ENCODE measurements at places on chromosomes 2 and 18.

DNA sequence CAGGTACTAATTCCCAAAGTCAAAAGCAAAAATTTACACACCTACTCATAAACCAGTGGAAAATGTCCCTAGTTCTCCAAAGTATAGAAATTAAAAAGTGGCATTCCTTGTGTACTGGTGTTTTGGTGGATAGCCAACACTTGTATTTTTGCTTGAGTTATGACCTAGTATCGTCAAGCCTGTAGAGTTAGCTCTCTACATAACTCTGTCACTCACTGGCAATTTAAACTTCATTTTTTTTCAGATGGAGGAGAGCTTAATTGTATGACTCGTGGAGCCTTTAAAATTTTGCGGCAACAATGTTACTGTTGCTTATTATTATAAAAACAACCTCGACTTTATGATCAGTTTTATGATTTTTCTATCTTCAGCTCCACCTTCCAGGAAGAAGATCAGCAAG, 58.7 kb downstream of the ITGB6 start:
- no peak for DNase-seq

GRCh38 chr2:172147944-172148650, 45.4 kb upstream of the DLX2 start:
- DNase-seq: no peak

- no peak for DNase-seq
Observed at GRCh38 chr2:131641414-131642206, 113.9 kb downstream of the CCDC74A start.

GRCh38 chr2:31219131-31219969, 2.0 kb upstream of the CAPN14 start:
- no peak for DNase-seq

DNA sequence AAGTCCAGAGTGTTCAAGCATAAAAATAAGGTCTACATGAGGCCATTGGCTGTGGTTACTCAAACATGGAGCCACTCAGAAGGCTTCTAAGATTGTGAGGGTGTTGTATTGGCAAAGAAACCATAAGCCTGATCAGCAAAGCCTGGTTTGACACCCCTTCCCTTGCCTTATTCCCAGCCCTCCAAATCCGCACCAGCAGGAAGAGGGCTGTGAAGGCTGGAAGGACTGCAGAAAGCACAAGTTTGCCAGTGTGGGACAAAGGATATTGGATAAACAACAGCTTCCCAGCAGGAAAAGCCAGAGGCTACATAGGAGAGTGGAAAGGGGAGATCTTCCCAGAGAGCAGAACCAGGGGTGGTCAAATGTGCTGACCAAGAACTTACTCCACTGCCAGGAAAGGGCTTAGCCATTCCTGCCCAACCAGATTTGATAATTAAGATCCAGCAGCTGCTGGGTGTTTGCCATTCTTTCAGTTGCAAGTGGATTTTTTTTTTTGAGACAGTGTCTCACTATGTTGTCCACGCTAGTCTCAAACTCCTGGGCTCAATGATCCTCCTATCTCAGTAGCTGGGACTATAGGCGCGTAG, 1.5 kb upstream of the PRKAG3 start:
- DNase-seq: no peak

- DNase-seq: no peak
Observed at GRCh38 chr2:135183822-135184221, 131.7 kb downstream of the RAB3GAP1 start.

GRCh38 chr2:105176429-105176828, 65.1 kb upstream of the GPR45 start:
- DNase-seq: no peak

GRCh38 chr2:166331468-166331867, 44.3 kb downstream of the SCN9A start:
- no peak for DNase-seq

DNA sequence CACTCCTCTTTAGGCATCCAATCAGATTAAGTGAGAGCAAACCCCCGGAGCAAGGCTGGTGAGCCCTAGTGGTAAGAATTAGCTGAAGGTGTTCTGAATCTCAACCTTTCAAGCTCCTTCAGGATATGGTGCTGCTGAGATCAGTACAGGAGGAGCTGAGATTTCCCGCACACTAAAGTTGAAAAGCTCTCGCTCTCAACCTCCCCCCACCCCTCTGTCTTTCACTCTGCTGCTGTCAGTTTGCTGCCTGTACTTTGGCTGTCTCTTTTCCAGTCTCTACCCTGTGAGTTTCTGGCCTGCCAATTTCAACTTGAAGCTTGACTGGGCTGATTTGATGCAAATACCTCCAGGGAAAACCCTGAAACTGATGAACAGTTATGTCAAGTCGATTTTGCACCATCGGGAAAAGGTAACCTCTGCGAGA, 15.7 kb downstream of the ZEB2 start:
- DNase-seq: no peak

DNA sequence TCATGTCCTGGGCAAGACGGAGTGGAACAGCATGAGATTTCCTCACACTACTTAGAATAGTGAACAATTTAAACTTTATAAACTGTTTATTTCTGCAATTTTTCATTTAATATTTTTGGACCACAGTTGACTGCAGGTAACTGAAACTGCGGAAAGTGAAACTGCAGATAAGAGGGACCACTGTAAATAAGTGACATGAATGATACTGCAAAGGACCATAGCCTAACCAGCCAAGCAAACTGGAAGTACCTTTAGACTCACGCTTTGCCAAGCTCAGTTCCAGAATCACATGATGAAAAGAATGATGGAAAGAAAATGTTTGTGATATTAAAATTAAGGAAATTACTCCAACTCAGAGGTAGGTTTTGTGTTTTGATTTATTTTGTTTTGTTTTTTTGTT, 94.6 kb upstream of the ITGA4 start:
- DNase-seq: no peak

DNA sequence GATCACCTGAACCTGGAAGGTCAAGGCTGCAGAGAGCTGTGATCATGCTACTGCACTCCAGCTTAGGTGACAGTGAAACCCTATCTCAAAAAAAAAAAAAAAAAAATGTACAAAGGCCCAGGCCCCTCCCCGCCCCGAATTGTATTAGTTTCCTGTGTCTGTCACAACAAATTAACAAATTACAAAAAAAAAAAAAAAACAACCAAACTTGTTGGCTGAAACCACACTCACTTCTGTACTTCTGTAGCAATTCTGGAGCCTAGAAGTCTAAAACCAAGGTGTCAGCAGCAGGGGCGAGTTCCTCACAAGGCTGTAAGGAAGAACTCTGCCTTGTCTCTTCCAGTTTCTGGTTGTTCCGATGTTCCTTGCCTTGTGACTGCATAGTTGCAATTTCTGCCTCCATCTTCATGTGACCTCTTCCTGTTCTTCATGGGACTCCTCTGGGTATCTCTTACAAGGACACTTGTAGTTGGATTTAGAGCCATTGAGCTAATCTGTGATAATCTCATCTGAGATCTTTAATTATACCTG, 100.8 kb upstream of the ZSWIM2 start:
- DNase-seq: no peak

GRCh38 chr2:131042148-131042775, 51.0 kb downstream of the FAM168B start:
- no peak for DNase-seq

DNA sequence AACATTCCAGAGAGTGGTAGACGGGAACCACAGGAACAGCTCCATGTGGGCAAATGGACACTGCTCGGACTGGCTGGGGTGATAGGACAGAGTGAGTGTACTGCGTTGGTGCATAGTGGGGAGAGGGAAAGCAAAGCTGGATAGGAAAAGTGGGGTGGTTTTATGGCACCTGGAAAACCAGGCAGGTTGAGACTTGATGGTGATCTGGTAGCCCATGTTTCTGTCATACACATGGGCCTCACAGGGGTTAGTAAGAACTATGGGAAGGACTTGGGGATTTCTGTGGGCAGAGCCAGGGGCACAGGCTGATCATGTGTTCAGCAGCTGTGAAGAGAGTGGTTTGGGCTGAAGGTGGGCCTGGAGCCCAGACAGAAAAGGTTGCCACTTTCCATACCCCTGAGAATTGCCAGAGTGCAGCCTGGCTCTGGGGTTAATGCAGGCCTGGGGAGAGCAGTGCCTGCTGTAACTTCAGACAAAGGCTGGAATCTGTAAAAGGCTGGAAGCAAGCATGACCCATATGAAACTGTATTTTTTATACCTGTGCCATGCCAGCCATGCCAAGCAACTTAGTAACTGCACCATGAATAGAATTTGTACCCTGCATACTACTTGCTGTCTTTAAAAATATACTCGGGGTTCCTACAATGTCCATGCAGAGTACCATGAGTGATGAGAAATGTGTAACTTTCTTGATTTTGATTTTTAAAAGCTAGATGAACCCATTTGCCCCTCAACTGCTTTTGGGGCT, 41.9 kb downstream of the RPIA start:
- DNase-seq: no peak

- no peak for DNase-seq
Observed at GRCh38 chr2:209460151-209460761, 36.4 kb downstream of the MAP2 start.

DNA sequence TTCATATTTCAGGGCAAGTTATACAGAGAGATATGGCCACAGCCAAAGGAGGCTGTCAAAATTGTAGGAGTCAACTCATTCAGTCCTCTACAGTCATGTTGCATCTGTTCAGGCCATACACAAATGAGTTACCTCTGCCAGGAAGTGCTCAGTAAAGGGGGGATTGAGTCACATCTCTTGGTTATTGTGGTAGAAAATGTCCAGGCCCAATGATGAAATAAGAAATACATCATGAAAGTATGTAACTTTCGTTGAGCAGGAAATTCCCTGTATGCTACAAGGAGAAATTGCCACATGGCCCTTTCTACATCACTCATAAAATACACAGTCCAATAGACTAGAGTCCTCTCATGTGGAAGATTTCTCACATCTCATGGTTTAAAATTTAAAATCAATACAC, 103.9 kb upstream of the COL3A1 start:
- DNase-seq: no peak

DNA sequence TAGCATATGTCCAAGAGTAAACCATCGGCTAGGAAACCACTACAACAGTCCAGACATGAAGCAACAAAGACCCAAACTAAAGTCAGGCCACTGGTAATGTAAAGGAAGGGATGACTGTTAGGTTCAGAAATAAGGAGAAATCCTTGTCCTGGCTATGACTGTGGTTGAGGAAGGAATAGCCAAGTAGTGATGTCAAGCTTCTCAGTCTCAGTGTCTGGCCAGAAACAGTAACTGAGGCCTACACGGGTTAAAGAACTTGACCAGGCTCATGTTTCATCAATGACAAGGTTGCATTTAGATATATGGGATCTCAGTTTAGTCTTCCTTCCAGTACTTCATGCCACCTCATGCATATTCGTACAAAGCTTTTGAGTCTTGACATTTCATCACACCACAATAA, 162.0 kb downstream of the ETAA1 start:
- DNase-seq: no peak

GRCh38 chr2:225233234-225233633, 166.3 kb upstream of the NYAP2 start:
- no peak for DNase-seq

DNA sequence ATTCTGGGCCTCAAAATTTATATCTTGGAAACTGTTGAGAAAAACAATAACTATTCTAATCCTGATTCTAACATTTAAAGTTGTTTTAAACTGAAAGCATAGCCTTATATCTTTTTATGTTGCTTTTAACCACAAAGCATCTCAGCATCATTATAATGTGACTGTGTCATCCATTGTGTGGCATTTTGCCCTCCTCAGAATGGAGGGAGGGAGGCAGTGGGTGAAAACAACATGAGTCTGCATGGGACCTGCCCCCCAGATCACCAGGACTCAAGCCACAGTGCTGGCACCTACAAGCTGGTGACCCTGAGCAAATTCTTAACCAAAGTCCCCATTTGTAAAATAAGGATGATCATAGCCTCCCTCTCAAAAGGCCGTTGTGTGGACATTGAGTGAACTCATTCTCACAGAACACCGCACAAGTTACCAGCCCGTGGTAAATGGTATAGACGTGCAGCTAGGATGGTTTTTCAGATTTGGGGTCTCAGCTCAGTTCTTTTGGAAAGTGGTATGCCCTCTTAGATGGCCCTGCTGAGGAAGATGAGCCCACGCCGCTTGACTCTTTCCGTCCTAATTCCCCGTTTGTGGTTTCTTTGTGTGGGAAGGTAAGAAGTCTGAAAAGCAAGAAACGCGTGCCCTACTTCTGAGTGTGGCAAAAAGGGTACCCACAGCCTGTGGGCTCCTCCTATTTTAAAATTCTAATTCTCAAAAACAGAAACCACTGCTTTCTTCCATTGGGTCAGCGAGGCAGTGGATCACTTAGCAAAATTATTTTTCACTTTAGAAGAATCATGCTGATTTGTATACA, 305.0 kb upstream of the ID2 start:
- no peak for DNase-seq

- no peak for DNase-seq
Observed at GRCh38 chr18:51522821-51523220, 325.3 kb upstream of the MEX3C start.

DNA sequence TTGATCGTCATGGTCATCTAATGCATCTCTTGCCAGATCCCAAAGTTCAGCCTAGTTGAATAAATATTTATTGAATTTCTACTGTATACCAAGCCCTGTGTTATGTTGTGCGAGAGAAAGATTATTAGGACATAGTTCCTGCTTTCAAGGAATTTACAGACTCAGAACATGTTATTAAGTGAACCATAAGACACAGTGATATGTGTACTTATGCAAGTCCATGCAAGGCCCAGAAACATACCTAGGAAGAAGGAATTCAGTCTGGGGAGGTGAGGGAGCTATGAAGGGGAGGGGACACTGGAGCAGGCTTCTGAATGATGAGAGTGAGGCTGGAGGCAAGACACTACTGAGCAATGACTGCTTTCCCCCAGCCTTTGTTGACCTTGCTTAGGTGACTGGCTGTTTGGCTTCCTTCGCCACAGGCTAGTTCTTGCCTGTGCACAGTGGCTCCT, 81.4 kb downstream of the ACAA2 start:
- no peak for DNase-seq

DNA sequence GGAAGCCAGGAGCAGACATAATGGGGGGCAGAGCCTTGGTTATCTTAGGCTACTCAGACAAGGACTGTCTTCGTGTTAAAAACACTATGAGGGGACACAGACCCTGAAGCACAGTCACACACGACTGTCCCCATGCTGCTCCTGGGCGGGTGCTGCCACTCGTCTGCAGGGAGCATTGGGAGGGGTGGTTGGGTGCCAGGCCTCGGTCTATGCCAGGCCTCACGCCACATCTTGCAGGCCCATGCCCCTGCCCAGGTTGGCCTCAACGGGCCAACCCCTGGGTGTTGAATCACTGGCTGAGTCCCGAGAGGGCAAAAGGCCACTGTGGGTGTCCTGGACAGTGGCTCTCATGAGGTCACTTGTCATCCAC, 97.9 kb downstream of the USP40 start:
- no peak for DNase-seq

GRCh38 chr2:59658906-59659635, 894.4 kb downstream of the BCL11A start:
- no peak for DNase-seq
